ENCODE measurements at places on chromosomes 4 and X.

DNA sequence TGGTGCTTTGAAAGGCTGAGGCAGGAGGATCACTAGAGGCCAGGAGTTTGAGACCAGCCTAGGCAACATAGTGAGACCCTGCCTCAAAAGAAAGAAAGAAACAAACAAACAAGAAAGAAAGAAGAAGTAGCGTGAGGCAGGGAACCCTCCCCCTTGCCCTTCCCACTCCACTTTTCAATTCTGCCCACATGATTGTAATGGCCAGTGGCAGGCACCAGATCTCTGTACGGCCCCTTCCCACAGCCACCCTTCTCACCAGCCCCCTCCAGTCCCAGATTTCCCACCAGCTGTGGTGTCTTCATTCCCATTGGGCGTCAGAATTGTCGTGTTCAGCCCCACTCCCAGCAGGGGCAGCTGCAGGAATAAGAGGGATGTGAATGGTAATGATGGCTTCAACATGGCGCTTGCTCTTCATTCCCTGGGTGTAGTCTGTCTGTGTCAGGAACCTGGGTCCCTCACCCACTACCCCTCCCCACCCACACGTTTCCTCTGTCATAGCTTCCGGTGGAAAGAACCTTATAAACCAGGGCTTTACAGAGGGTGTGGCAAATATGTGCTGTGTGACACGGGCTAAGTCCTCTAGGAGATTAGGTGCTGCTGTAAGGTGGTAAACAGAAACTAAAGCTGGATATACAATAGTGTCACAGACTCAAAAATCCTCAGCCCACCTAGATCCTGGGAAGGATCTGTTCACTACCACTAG, at the start of gene IL2RG:
IL2RG (minus strand) TSS at position 437 of the 703 bp plus-strand sequence; CDS start at position 399, 38 bp downstream.
- peak; percentile 67 for DNase-seq

DNA sequence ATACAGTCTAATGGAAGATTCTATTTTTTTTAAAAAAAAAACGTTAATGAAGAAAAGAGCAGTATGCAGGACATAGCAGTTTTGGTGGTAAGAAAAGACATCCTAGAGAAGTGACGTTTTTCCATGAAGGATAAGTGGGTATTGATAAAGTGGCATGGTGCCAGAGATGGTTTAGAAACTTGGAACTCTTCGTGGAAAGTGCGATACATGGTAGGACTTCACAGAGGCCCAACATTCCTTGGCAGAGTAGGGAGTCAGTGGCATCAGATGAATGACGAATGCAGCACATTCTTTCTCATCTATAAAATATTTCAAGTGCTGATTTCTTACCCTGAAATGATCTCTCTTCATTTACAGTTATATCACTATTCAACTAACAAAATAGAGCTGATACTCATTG, 298.7 kb downstream of the CCSER1 start:
- no peak for DNase-seq

DNA sequence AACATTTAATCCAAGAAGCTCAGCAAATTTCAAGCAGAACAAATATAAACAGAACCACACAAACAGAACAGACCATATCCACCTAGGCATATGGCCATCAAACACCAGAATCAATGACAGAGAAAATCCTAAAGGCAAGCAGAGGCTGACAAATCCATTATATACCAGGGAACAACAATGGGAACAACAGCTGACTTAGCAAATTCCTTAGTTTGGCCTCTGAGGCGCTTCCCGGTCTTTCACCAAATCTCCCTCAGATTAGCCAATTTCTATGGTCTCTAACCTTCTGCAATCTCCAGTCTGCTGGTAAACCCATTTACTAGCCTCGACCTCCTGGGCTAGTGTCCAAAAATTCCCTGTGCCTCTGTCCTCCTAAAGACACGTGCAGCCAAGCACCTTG, 59.2 kb downstream of the GPR143 start:
- DNase-seq = no peak

DNA sequence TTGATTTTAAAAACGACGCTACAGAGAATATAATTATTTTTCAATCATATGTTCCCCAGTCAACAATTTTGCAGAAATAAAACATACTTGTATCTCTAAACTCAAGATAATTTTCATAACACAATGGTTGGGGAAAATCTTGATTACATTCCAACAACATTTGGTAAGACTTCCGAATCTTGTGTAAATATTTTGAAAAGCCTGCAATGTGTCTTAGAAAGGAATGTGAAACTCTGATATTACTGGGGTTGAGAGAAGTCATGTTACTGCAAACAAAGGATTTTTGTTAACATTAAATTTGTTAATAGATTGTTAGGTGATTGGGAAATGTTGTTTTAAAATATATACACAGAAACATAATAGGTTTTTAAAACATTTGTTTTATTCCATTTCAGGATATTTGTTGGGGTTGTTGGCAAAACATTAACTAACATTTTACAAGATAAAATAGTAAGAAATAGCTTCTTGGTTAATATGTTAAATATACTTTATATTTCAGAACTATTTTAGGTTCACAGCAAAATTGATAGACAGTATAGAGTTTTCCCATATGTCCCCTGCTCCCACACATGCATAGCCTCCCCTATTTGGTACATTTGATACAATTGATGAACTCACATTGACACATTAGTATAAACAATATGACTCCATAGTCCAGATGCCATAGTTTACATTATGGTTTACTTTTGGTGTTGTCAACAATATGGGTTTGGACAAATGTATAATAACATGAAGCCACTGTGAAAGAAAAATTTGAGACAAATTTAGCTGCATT, 218.6 kb upstream of the FAM47A start:
- DNase-seq = no peak

DNA sequence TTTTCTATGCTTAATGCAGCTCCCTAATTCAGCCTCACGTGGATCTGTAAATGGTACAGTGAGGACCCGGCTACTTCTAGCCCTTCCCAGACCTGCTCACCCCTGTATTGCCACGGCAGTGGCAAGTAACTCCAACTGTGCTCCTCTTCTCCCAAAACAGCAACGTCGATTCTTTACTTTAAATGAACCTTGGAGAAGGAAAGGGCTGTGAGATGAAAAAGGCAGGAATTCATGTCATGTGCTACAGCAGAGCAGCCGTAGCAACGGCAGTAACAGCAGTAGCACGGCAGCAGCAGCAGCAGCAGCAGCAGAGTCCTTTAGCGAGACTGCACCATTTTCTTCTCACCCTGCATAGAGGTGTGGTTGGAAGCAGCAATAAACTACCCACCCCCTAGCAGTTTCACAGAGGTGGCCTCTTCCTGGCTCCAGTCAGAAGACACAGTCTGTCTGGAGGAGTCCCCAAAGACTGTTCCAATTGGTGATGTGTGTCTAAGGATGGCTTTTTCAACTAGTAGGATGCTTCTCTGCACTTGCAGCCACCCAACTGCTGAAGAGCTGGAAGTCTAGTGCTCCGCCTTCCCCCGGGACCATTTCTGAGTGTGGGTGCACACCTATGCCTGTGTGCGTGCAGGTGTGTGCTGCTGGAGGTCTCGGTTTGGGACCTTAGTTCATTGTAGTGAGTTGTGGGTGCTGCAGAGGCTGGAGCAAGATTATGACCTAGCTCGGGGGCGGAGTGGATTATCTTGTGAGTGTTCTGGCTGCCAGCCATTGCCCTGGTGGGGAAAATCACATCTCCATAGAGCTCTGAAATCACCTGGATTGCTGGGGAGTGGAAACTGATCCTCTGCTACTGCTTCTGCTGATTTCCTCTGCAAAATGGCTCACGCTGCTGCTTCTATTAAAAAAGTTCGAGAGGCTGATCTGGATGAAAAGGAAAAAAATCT, 67.2 kb downstream of the ANK2 start:
- no peak for DNase-seq

DNA sequence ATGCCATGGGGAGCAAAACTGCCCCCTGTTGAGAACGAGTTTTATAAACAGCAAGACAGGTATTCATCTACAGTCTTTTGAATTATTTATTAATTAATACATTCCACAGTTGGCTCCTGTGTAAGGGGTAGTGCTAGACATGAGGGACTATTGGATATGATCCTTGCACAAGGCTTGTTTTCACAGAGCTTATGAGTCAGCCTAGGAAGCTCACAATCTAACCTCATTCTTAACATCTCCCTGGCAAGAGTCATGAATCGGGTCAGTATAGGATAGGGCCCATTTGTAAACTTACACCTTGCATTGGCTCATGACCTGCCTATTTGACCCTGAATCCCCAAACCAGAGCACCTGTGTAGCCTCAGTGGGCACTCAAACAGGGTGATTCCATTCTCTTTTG, 209.1 kb upstream of the HCCS start:
- DNase-seq = no peak

- no peak for DNase-seq
Observed at GRCh38 chrX:2642791-2643190, 48.3 kb upstream of the CD99 start.

- no peak for DNase-seq
Observed at GRCh38 chr4:185232370-185232769, 23.0 kb downstream of the SNX25 start.

DNA sequence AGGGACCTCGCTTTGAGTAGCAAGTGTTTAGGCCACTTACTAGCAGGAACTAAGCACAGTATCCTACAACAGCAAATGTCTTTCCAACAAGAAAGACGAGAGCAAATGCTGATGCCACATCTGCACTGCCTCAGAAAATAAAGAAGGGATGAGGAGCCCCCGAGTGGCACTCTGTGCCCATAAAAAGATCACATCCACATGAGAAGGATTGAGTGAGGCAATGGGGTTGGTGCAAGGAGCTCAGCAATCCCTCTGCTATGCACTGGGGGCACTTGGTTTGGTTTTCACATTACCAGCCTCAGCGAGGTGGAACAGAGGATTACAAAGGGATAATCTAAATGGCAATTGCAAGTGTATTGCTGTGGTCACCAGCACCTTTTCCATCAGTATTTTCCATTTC, 252.8 kb upstream of the SLC7A11 start:
- DNase-seq = no peak

DNA sequence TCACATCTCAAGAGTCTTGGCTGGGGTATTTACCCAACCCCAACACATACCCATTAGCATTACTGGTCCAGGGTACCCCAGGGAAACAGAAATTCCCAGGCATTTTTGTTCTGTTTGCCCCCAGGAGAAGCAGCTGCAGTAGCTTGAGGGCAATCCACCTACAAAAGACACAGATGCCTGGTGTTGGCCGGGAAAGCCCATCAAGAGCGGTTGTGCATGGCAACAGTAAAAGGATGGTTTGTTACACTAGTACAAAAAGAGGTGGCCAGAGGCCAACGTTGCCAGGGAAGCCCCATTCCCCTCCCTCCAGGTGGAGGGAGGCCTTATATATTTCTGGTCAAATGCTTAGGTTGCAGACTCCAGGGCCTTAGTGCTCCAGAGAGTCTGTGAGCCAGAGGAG, 637.8 kb downstream of the BCOR start:
- DNase-seq = no peak

DNA sequence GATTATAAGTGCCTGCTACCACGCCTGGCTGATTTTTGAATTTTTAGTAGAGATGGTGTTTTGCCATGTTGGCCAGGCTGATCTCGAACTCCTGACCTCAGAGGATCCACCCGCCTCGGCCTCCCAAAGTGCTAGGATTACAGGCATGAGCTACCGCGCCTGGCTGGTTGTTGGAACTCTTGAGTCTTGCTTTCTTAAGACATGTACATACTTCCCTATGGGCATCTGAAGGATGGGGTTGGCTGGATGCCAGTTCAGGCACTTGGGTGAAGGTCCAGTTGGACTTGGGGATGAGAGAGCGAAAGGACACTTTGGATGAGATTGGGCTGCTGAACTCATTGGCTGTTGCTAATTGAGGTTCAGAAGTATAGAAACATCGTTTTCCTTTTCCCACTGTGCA, 40.5 kb downstream of the ATG4A start:
- no peak for DNase-seq

DNA sequence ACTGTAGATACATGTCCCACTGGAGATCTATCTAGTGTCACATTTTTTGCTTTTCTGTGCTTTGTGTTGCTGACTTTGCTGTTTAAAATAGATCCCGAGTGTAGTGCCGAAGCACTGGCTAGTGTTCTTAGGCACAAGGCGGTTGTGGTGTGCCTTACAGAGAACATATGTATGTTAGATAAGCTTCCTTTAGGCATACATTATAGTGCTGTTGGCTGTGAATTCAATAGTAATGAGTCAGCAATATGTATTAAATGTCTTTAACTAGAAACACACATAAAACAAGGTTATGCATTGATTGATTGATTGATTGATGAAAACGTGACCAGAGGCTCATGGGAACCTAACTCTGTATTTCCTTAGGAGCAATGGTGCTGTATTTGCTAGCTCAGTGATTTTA, 56.2 kb downstream of the COX7B2 start:
- no peak for DNase-seq

GRCh38 chr4:114768501-114768900, 169.9 kb downstream of the UGT8 start:
- no peak for DNase-seq

- DNase-seq = no peak
Observed at GRCh38 chrX:48520976-48521352, 644 bp upstream of the EBP start.

- DNase-seq = no peak
Observed at GRCh38 chrX:10107483-10107882, 49.3 kb upstream of the CLCN4 start.

DNA sequence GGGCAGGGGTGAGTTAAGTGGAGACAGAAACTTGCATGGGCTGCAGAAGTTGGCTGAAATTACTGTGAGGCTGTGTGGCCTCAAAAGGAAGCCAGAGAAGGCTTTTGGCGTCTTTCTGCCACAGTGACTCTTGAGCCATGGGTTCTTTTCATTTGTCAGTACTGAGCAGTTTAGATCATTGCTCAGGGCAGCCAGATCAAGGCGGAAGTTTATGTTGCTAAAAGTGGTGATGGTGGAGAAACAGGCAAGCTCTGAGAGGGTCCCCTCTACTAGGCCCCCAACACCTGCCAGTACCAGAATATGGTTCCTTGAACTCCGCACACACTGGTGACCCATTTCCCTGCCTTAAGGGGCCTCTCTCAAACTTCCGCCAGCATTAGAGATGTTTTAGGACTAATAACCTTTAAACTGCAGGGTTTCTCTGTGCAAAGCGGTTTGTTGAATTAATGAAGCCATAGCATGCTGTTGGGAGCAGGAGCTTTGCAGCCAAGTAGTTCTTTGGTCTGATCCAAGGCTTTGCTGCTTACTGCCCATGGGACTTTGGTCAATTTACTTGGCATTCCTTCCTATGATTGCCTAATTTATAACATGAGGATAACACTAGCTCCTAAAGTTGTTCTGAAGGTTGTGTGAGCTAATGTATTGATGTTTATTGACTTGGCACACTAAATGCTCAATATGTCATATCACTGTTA, 34.5 kb downstream of the RNF175 start:
- DNase-seq = no peak

GRCh38 chrX:115257711-115258110, 23.8 kb upstream of the LRCH2 start:
- no peak for DNase-seq

DNA sequence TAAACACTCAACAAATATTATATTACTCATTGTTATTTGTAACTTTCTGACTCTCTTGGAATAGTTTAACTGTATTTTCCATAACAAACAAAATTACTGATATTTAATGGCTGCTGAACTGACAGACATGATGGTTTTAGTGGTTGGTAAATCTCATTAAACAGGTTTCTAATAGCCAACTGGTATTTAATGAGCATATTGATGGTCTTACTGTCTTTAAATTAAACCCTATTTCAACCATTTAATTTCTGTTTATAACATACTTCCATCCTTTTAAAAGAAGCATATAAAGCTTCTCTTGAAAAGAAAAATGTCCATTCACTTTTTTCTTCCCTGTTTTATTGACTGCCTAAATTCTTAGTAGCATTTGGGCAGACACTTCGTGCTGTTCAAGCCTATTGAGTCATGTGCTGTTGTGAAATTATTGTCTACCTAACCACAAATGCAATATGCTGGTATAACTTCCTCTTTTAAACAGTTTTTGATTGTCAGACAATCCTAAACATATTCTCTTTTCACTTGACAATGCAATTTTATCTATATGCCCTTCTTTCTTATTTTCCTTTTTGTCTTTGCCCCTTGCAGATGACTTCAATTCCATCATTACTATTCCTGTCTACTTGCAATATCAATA, 163.9 kb upstream of the SLC7A11 start:
- DNase-seq = no peak

All from T-helper 17 cell (primary cell).